ENCODE measurements at places on chromosomes 16 and 17.

GRCh38 chr17:35927714-35928113, 2.9 kb downstream of the RDM1 start:
- DNase-seq, result no peak

GRCh38 chr16:89924925-89925307, 1.8 kb downstream of the TUBB3 start:
- no peak for DNase-seq

GRCh38 chr17:81119223-81120148, 45.8 kb upstream of the PVALEF start:
- peak; percentile 88 for DNase-seq

DNA sequence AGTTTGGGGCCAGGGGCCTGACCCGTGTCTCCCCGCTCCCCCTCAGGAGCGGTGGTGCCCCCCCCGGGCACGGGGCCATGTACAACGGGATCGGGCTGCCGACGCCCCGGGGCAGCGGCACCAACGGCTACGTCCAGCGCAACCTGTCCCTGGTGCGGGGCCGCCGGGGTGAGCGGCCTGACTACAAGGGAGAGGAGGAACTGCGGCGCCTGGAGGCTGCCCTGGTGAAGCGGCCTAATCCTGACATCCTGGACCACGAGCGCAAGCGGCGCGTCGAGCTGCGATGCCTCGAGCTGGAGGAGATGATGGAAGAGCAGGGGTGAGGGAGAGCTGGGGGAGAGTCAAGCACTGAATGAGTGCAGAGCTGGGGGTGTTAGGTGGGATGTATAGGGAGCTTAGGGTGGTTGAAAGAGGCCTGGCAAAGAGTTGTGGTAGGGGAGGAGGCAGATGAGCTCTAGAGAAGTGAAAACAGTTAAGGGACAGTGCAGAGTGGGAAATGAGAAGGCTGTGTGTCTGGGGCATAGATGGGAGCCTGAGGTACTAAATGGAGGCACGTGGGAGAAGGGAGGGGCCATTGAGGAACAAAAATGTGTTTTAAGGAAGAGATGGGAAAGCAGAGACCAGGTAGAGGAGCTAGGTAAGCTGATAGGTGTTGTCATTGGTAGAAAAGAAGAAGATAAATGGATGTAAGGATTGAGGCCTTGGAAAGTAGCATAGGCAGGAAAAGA, 4.0 kb downstream of the SRRM2 start:
- DNase-seq, result no peak

DNA sequence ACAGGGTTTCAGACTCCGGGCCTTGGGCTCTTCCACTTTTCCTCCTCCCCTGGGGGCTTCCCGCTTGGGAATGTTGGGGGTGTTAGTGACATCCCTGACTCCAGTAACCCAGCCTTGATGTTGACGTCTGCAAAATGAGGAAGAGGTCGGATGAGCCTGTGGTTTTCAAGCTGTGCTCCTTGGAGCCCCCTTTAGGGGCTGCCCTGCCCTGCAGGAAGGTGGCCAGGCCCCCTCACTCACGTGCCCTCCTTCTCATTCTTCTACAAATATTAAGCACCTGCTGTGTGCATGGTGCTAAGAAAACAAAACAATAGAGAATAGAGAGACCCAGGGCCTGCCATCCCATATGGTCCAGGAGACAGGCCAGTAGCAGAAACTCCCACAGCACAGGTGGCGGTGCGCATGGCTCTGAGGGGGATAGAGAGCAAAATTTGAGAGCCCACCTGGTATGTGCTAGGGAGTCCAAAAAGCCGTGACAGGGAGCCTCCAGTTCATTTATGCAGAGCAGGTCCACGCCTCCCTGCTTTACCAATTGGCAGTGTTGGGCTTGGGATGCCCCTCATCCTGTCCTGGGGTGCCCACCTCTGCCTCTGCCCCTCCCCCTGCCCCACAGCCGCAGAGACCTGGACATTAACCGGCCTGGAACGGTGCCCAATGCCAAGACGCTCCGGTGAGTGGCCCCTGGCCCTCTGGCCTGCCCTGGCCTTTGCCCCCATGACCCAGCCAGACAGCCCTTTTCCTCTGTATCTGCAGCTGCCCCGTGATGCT, 7.4 kb downstream of the NDRG4 start:
- DNase-seq, result no peak

GRCh38 chr17:17181666-17182597, 24.2 kb downstream of the PLD6 start:
- DNase-seq, result no peak

GRCh38 chr17:59106463-59107305, at the start of gene TRIM37:
TSS of gene TRIM37 (minus strand) at chr17:59106880. CDS start at chr17:59106461, 419 bp downstream.
- DNase-seq, result peak; percentile 98

DNA sequence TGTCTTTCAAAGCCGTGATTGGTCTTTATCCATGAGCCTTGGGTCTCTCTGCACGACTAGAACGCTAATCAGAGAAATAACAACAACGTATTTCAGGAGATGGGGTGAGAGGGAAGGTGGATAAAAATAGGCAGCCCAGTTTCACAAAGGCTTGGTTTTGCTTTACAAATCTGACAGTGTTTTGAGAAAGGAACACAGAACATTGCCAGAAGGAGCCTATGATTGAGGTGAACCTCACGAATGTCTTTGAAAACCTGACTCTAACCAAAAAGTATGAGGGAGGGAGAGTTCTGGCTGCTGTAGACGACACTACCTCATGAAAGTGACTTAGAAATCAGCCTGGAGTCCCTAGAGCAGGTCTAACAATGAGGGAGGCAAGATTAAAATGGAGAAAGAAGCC, 38.0 kb upstream of the NOL11 start:
- no peak for DNase-seq

DNA sequence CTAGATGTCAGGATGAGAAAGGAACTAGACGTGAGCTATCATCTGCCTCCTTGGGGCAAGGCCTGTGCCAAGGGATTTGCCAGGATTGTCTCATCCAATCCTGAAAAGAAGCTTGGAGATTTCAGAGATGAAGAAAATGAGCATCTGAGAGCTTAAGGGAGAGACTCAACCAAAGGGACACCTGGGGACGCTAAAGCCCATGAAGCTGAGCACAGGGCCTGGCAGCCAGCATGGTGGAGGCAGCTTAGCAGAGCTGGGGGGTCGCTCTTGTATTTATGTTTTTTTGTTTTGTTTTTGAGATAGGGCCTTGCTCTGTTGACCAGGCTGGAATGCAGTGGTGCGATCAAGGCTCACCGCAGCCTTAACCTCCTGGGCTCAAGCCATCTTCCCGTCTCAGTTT, 18.4 kb upstream of the GLIS2 start:
- DNase-seq, result no peak

DNA sequence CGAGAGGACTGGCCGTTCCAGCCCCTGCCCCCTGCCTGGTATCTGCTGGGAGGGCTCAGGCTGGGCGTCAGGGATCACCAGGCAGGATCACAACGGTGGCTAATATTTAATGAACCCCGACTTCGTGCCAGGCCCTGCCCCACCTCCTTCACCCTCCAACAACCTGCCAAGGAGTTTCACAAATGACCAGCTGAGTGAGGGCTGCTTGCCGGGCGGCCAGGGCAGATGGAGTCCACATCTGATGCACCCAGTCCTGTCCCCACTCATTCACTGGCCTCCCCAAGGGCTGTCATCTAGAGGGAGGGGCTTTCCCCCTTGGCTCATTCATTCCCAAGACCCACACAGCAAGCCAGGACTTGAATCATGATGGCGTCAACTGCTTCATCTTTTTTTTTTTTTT, 17.5 kb downstream of the UBALD1 start:
- DNase-seq, result no peak

DNA sequence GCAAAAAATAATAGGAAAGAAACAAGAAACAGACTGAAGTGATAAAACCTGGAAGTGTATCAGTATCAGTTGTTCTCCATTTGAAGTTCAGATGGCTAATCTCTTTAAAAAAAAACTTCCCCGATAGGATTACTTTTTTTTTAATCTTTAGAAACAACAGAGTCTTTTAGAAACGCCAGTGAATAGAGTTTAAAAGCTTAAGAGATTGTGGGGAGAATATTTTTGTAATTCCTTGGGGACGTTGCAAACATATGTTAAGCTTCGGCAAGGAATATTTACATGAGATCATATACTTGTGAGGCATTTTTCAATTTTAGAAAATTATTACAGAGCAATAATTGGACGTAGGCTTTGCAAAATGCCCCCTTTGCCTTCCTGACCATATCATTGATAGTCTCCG, 13.2 kb downstream of the MAF start:
- DNase-seq, result no peak

GRCh38 chr16:68768175-68768574, 31.1 kb downstream of the CDH1 start:
- DNase-seq, result no peak

DNA sequence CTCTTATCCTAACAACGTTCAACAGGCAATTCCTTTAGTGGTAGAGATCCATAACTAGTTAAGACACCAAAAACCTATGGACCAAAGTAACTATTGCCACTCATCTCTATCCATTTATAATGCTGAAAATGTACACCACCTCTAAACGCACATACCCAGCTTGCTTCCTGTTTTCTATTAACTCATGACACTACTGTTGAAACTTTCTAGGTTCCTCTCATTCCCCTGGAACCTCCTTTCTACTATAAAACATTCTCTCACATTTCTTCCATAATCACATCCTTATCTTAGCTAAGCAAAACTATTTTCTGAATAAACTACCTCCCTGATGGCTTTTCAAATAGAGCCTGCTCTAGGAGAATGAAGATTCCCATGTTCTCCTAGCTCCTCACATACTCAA, 42.9 kb upstream of the KSR1 start:
- DNase-seq, result no peak

DNA sequence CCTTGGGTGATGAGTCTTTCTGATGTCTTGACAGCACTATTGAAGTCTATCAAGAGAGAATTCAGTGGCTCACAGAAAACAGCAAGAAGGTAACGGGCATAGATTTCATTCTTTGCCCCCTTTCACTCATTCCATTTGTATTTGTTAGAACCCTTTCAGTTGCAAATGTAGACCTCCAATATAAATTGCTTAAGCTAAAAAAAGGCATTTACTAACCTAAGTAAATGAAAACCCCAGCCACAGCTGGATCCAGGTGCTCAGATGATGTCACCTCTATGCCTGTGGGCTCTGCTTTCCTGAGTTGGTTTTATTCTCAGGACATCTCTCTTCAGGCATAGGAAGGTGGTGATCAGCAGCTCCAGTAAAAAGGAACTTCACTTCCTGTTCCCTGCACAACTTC, 11.1 kb downstream of the VWA3A start:
- DNase-seq, result no peak

DNA sequence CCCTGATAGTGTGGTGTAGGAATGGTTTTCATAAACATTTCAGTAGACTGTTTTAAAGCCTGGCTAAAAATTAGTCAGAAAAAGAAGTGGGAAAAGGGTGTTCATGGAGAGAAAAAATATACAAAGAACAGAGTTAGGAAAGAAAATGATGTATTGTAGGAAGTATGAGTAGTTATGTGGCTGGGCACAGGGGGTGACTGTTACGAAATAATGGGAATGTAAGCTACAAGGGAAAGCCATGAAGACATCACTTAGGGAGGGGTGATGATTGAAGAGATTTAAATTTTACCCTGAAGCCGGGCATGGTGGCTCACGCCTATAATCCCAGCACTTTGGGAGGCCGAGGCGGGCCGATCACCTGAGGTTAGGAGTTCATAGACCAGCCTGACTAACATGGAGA, 55.3 kb downstream of the NUP88 start:
- no peak for DNase-seq

DNA sequence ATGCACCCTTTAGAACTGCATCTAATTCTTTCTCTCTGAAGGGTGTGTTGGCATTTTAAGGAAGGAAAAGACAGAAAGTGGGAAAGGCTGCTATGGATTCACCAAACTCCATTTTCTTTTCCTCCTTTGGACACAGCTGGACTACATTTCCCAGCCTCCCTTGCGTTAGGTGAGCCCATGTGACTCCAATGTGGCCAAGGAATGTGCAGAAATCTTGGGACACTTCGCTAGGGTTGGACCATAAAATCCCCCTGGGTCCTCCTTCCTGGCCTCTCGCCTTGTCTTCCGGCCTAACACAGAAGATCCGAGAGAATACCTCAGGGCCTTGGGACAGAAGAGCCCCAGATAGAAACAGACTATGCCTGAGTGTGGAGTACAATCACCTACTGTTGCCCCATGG, 56.3 kb downstream of the ABCC12 start:
- no peak for DNase-seq

DNA sequence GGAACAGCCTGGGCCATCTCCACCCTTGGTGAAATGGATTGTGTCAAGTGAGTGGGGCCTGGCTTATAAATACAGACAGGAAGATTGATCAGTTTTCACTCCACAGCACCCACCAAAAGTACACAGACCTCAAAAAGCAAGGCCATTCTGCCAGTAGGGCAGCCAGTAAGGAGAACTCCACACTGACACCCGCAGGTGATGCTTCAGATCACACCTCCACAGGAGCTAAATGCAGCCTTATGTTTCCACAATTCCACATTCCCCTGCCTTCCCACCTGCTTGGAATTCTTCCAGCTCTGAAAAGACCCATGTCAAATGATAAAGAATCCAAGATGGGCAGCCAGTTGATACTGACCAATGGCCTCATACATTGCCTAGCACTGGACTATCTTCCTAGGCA, 191.1 kb downstream of the ZFHX3 start:
- peak; percentile 25 for DNase-seq

- no peak for DNase-seq
Measured at GRCh38 chr17:27871407-27871806, 21.8 kb downstream of the LYRM9 start.

DNA sequence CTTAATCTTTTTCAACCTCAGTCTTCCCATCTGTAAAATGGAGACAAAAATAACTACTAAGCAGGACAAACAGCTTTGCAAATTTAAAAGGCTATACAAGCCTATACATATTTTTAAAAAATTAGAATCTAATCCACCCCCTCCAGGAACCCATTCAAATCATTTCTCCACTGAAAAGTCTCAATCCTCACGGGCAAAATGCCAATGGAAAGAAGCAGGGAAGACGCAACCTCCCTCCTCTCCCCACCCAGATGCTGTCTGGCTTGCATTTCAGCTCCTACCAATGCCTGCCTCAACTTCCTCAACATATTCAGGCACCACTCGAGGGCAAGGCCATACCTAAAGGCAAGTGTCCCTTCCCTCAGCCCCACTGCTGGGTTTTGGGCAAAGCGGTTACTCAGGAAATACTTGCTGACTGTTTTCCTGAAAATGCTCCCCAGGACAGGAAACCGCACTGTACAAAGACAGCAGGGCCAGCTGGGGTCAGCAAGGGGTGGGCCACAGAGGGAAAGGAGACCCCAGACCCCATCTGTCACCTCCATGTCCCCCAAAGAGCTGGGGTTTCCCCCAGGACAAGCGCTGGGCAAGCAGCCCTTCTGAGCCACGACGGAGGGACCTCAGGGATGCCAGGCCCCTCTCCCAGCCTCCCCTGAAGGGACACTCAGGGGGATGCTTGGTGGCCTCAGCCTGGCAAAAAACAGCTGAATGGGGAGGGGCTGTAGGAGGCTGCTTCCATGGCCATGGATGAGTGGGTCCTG, 47.7 kb upstream of the DOC2B start:
- DNase-seq, result no peak

DNA sequence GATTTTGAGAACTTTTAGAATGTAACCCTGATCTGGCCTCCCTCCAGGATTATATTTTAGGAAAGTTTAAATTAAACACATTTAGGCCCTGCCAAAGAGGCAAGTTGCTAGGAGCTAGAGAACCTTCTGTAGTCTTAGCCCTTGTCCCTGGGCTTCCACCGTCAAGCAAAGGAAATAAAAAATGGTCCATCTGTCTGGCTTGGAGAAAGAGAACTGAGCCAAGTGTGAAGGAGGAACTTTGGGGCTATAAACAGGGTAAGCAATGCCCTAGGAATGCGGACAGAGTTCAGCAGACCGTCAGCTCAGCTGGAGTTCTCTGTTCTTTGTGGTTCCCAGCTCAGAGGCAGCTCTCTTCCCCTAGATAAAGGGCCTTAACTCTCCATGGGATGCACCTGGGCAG, 29.6 kb downstream of the RCVRN start:
- DNase-seq, result no peak
